ENCODE measurements at places on chromosomes 2 and 18.

- DNase-seq, result no peak
Observed at GRCh38 chr18:44594799-44595467, 85.8 kb upstream of the SETBP1 start.

GRCh38 chr2:100718065-100718629 lies 101.8 kb upstream of the NPAS2 start:
- no peak for DNase-seq

DNA sequence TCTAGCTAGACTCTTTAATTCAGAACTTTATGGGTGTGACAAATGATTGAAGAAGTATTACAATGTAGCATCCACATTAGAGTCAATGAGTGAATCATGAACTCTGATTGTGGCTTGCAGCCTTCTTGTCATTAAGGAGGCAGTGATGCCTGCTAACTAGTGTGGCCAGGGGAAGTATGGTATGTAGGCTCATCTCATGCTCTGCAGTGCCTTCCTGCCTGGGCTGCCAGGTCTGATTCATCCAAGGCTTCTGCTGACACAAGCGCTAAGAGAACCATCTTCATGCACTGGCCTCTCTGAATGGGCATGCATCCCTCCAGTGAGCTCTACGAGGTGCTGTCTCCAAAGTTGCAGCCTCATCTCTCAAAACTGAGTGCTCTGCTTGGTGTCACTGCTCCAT lies 144.3 kb downstream of the MTCL1 start:
- no peak for DNase-seq

GRCh38 chr2:10097352-10098148 lies 17.3 kb upstream of the CYS1 start:
- no peak for DNase-seq

DNA sequence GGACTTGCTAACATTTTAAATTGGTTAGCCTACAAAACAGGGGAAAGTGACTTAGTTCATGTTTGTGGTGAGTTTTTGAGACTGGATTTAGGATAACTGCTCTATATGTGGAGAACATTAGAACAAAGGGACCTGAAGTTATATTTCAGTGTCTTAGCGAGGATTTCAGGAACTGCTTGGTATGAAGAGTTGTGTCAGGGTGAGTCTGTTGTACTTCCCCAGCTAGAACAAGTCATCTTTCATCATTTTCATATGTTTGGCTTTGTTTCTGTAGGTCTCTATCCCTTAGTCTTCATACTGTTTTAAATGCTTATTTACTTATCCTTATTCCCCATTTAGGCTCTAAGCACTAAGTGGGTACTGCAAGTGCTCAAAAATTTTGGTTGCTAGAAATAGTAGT lies 41.9 kb downstream of the KCMF1 start:
- no peak for DNase-seq

DNA sequence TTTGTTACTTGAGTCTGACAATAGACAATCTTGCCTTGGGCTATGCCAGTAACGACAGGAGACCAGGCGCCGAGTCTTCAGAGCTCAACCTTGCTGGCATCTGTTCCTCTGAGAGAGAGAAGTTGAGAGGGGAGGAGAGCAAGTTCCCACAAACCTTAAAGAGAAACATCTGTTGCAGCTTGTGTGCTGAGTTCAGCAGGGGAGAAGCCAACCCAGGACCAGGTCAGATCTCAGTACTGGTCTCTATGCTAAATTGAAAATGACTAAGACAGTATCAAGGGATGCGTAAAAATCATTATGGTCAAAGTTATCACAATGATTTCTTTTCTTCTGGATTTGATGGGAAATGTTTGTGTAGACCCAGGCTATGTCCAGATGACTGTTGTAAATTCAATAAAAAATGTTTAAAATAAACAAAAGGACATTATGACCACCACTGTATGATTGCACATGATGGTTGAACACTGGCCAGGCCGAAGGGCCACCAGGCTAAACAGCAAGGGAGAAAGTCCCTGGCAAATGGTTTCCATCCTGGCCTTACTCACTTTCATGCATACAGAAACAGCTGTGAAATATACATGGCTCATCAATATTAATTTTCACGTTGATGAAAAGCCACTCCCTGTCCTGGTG lies 100.3 kb upstream of the PMAIP1 start:
- DNase-seq, result no peak

GRCh38 chr2:206075113-206075512 lies 10.9 kb downstream of the INO80D start:
- no peak for DNase-seq

GRCh38 chr18:31064130-31064529 lies 21.6 kb upstream of the DSC3 start:
- no peak for DNase-seq

- DNase-seq, result no peak
Observed at GRCh38 chr2:12705742-12706141, 11.0 kb upstream of the TRIB2 start.

GRCh38 chr2:207727261-207727660 lies 15.8 kb downstream of the CCNYL1 start:
- no peak for DNase-seq

GRCh38 chr18:57194622-57195021 lies 47.7 kb downstream of the BOD1L2 start:
- no peak for DNase-seq

DNA sequence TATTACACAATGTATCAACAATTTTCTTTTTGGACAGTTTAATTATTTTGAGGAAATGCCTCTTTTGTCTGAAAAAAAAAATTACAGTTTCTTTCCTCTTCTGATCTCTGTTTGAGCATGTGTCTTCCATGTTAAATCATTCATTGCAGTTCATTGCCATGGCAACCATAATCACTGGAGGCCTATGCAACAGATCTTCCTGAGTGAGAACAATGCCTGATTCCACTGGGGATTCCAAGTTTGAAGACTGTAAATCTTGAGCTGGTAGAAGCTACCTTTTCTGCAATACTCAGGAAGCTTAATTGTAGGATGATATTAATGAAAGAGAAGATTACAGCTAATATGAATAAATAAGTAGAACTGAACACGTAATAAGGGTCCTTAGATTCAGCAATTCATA lies 721.4 kb upstream of the CNTNAP5 start:
- no peak for DNase-seq

DNA sequence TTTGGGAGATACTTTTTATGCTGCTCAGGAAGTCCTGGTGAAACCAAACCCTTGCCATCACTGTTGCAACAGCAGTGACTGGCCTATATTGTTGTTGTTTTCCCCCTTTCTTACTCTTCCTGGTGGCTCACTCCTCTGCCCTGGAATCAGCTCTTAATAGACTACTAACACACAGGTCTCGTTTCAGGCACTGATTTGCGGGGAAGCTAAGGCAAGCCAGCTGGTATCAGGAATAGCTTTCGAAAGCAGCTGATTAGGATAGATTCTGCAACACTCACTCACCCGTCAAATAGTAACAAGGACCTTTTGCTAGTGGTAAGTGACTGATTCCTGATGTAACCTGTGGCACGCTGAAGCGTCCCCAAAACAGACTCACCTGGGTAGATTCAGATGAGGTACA lies 360.4 kb downstream of the PLCL1 start:
- no peak for DNase-seq

DNA sequence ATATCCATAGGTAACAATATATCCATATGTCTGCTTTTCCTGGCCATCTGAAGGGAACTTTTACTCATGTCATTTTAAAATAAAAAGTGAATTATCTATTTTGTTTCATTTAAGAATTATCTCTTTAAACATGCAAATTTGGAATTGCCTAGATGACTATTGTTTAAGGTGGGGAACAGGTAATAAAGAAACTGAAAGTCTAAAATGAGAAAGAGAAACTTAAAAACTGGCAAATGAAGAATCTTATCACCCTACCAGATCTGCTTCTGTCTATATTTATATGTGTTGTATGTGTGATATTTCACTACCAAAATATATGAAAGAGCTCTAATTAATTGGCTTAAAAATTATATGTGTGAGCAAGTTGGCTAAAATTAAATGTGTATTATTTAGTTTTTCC lies 243.2 kb upstream of the KCNH7 start:
- no peak for DNase-seq

GRCh38 chr18:58208207-58208932 lies 164.3 kb downstream of the NEDD4L start:
- no peak for DNase-seq

DNA sequence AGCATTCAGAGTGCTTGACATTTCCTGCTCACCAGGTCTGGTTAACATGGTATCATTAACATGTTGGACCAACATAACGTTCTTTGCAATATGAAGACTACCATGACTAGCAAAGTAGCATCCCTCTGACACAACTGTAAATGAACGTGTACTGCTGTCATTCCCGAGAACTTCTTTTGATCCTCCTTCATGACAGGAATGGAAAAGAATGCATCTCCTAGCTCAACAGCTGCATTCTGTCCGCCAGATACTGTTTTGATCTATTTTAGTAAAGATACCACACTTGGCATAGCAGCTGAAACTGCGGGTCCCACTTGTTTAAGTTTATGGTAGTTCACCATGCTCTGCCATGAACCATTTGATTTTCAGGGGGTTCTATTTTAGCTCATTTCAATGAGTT lies 144.2 kb upstream of the PARD3B start:
- DNase-seq, result no peak

GRCh38 chr18:22026362-22026761 lies 143.0 kb upstream of the GATA6 start:
- no peak for DNase-seq

DNA sequence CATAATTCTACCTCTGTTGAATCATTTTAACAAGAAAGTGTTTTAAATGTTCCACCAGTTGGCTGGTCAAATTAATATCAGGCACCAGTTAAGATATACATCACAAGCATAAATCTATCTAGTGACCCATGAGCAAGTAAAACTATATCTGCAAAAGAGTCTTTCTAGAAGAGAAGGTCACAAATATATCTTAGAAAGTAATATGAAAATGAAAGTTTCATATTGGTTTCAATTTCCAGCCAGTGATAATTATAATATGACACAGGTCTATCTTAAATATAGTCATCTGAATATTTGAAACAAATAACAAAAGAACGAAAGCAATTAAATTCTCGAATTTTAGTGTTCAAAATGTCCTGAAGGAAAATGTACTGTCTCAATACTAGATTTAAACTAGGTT lies 282.5 kb upstream of the KYNU start:
- no peak for DNase-seq

DNA sequence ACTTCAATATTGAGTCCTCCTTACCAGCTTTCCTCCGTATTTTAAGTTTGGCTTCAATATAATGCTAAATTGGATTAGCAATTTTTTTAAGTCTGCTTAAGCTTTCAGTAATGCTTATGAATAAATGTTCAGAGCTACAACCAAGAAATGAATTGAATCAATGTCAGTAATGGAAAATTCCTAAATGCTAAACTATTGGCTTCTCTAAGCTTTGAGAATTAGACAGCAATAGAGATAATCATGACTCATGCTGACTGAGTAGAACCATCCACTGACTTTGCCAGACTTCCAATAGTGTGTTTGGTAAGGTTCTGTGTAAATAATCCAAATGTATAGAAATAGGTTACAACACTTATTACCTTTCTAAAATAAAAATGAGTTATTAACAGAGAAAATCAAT lies 8.9 kb upstream of the PDE1A start:
- DNase-seq, result no peak

DNA sequence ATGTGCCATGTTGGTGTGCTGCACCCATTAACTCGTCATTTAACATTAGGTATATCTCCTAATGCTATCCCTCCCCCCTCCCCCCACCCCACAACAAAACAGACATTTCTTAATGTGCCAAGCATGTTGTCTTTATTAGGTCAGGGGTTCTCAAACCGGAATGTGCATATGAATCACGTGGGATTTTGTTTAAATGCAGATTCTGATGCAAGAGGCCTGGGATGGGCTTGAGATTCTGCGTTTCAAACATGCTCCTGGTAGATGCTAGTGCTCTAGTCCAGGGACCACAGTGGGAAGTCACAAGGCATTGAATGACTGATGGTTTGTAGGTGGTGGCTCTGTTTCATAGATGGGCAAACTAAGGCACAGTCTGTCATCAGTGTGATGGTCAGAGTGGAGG lies 184.7 kb downstream of the SMAD7 start:
- no peak for DNase-seq

GRCh38 chr18:46253498-46253897 lies 149.3 kb downstream of the HAUS1 start:
- no peak for DNase-seq

- no peak for DNase-seq
Observed at GRCh38 chr2:2872713-2873449, 504.7 kb downstream of the EIPR1 start.

- DNase-seq, result no peak
Observed at GRCh38 chr2:36704475-36705150, 8.1 kb downstream of the VIT start.

DNA sequence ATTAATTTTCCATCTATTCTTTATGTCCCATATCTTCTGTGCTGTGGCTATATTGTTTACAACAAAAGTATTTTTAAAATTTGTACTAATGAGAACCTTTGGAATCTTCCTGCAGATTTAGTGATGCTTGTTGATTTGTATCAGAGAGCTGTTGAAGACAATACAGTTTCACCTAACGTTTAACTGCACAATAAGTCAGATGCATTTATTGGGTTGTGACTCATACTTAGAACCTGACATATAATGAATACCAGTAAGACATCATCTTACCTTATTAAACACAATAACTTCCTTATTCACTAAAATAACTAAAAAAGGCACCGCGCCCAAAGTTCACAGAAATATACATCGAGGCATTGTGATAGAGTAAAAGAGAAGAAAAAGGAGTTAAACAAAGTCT lies 43.8 kb upstream of the IL1R1 start:
- no peak for DNase-seq

DNA sequence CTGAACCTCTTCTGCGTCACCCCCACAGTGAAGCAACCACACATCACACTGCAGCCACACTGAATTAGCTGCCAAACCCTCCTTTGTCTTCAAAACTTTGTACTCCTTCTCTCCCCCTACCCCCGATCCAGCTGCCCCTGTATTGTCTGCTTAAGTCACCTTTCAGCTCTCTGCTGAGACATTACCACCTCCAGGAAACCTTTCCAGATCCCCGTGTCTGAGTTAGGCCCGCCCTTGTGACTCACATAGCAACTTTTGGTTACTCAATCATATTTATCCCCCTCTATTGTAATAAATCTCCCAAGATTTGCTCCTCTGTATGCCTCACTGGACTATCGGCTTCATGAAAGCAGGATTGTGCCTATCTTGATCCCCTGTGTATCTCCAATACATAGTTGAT lies 82.8 kb upstream of the CDCA7 start:
- DNase-seq, result no peak

DNA sequence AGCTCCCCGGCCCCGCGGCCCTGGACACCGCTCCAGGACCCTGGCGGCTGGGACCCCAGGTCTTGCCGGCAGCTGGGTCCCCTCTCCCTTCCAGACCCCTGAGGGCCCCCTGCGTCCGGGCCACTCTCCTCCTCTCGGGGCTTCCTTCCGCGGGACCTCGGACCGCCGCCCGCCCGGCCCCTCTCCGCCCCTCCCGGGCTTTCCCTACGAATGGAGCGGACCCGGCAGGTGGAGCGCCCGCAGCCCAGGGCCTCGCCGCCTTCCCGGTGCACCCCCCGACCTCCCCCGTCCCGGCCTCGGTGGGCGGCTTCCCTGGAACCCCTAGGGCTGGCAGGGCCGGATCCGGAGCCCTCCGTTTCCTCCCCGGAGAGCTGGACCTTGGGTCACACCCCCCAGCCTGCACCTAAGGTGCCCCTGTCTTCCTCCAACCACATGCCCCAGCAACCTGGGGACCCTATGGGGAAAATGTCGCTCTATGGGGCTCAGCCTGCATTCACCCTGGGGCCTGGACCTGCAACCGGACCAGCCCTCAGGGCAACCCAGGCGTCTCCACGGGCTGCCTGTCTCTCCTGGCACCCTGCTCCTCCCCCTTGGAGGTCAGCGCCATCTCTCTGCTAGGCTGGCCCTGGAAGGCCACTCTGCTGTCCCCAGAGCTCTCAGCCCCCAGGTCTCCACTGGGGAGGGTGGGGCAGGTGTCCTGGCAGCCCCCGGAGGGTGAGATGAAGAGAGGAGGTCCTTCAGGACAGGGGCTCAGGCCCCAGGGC lies 730 bp downstream of the B3GNT7 start:
- no peak for DNase-seq
